ENCODE measurements at places on chromosomes 12 and 14.

DNA sequence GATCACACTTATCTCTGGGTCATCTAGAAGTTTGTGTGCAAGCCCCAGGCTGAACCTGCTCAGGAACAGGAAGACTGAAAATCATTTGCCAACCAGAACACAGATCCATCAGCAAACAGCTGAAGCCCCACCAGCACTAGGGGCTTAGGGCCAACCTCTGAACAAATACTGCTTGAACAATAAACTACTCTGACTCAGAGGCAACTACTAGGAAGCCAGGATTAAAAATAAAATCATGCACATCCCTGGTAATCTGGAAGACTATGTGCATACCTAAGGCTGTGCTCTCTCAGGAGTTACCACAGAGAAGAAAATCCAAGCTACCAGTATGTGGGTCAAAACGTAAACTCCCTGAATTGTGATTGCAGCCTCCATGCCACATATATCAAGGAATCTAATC, 15.9 kb downstream of the GALNT8 start:
- DNase-seq, result no peak

DNA sequence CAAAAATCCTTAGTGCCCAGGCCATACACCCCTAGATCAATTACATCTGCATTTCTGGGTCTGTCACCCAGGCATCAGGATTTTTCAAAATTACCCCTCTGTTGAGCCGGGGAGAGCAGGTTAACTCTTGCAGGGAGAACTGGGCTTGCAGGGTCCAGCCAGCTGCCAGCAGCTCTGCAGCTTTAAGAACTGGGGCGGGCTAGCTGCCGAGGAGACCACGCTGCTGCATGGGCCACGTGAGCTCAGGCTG, at the start of gene DGLUCY:
Gene DGLUCY (plus strand): TSS at position 245 of the 250 bp plus-strand sequence. CDS start 46,222 bp downstream, outside the sequence.
- DNase-seq, result peak; percentile 68

DNA sequence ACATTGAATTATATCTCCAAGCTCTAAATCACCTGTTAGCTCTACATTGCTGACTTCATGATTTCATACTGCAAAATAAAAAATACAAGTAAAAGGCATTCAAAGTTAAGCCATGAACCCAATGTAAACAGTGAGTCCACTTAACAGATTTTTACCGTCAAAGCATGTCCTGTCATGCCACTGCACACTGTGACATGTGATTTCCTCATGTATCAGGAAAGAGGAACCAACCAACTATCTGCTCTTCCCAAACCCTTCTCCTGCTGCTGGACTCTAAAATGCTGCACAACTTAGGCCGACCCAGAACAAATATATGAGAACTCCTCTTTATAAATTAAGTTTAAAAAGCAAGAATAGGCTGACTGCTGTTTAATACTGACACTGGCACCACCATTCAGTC, 37.5 kb downstream of the TM7SF3 start:
- no peak for DNase-seq

- DNase-seq, result no peak
Observed at GRCh38 chr12:76830436-76830835, 48.4 kb downstream of the CSRP2 start.
